ENCODE measurements at places on chromosomes 2 and 18. TPM values are rescaled to one million over a fixed set of nuclear protein-coding genes. Genes with fewer than 3 reads are reported as not detected.
A peak's percentile ranks its signal among the peaks of the same experiment; 100 is the strongest.

The DNAJC5G gene
- total RNA-seq = not detected

GRCh38 chr2:51782921-51783765, 751.2 kb upstream of the NRXN1 start:
- H3K27me3 ChIP-seq = no peaks in the 10 kb centered on the region
- no peaks in the 10 kb centered on the region for H3K4me1 ChIP-seq
- H3K4me3 ChIP-seq = no peak overlapping the region
- H3K36me3 ChIP-seq = no peaks in the 10 kb centered on the region

The CRACDL gene
- not detected for total RNA-seq

- no peaks in the 10 kb centered on the region for H3K27me3 ChIP-seq
- peaks cover 5% of the 10 kb centered on the region for H3K36me3 ChIP-seq
- peak overlapping the region; percentile 42 for H3K27ac ChIP-seq
- no peak overlapping the region for H3K4me3 ChIP-seq
- H3K4me1 ChIP-seq = peaks cover 5% of the 10 kb centered on the region
Observed at GRCh38 chr18:79156327-79156726, 87.1 kb downstream of the ATP9B start.

GRCh38 chr2:69509011-69509749, 71.9 kb upstream of the NFU1 start:
- DNase-seq = no peak
- H3K36me3 ChIP-seq = peaks cover 15% of the 10 kb centered on the region
- peaks cover 3% of the 10 kb centered on the region for H3K4me1 ChIP-seq
- H3K27ac ChIP-seq = no peak overlapping the region
- no peaks in the 10 kb centered on the region for H3K27me3 ChIP-seq

DNA sequence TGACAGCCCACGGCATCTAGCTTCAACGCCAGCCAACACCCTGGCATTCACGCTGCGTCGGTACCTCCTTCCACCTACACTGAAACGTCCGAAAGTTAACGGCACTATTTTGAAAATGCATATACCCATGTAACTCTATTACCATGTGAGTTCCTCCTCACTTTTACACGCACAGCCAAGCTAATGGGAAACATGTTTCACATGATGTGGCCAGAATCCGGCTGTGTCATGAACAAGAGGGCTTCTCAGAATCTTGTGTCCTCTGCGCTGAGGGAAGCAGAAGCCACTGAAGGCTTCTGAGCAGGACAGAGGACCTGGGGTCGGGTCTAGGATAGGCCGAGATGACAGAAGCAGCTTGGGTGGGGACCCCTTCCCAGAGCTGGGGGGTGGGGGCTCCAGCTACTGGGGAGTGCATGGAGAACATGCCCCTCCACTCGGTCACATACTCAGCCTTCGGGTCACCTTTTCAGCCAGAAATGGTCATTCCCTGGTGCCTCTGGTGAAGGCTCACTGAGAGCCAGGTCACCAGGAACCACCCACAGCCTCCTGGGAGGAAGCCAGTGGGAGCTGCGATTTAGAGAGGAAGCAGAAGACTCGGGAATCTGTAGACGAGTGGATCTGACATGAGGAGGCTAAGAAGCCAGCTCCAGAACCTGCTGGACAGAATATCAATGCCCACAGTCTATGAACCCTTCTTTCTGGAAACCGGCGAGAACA, 41.5 kb downstream of the HDAC4 start:
- no peak overlapping the region for H3K4me3 ChIP-seq
- no peaks in the 10 kb centered on the region for H3K27me3 ChIP-seq
- no peaks in the 10 kb centered on the region for H3K36me3 ChIP-seq

DNA sequence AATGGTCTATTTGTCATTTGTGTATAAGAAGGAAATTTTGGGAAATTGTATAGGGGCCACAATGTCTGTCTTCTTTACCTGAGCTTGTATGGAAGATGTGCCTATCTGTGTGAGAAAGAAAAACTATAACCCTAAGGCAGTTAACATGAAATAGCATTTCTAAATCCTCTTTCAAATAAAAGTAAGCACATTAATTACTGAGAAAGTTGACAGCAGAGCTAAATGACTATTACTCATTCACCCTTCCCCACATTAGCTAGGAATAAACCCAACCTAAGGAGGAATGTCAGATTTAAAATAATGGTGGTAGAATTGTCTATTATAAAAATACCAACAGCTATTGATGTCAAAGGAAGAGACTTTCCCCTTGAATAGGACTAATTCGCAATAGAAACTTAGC, 56.2 kb downstream of the SLC38A11 start:
- no peaks in the 10 kb centered on the region for H3K27me3 ChIP-seq
- H3K27ac ChIP-seq = no peak overlapping the region
- no peak for DNase-seq
- H3K4me1 ChIP-seq = no peaks in the 10 kb centered on the region
- no peaks in the 10 kb centered on the region for H3K36me3 ChIP-seq

- no peak overlapping the region for H3K4me3 ChIP-seq
- no peak for DNase-seq
- no peak overlapping the region for H3K27ac ChIP-seq
- H3K27me3 ChIP-seq = peaks cover 66% of the 10 kb centered on the region
- peaks cover 9% of the 10 kb centered on the region for H3K4me1 ChIP-seq
- no peaks in the 10 kb centered on the region for H3K36me3 ChIP-seq
Observed at GRCh38 chr2:28544922-28545589, 49.2 kb downstream of the PLB1 start.

The SPP2 gene
- not detected for total RNA-seq

The TRAPPC12 gene
- total RNA-seq = 71.7 TPM

- H3K4me3 ChIP-seq = no peak overlapping the region
- H3K36me3 ChIP-seq = no peaks in the 10 kb centered on the region
- no peaks in the 10 kb centered on the region for H3K4me1 ChIP-seq
- no peak for DNase-seq
- peaks cover 56% of the 10 kb centered on the region for H3K27me3 ChIP-seq
Observed at GRCh38 chr2:23642516-23642915, 257.5 kb downstream of the KLHL29 start.

The PDE11A gene
- total RNA-seq = 5.7 TPM

The C2orf72 gene
- 0.22 TPM for total RNA-seq

The DES gene
- total RNA-seq = 21.9 TPM

- no peak overlapping the region for H3K27ac ChIP-seq
- H3K27me3 ChIP-seq = no peaks in the 10 kb centered on the region
- H3K36me3 ChIP-seq = no peaks in the 10 kb centered on the region
Observed at GRCh38 chr18:67301592-67301991, 214.9 kb downstream of the DSEL start.

DNA sequence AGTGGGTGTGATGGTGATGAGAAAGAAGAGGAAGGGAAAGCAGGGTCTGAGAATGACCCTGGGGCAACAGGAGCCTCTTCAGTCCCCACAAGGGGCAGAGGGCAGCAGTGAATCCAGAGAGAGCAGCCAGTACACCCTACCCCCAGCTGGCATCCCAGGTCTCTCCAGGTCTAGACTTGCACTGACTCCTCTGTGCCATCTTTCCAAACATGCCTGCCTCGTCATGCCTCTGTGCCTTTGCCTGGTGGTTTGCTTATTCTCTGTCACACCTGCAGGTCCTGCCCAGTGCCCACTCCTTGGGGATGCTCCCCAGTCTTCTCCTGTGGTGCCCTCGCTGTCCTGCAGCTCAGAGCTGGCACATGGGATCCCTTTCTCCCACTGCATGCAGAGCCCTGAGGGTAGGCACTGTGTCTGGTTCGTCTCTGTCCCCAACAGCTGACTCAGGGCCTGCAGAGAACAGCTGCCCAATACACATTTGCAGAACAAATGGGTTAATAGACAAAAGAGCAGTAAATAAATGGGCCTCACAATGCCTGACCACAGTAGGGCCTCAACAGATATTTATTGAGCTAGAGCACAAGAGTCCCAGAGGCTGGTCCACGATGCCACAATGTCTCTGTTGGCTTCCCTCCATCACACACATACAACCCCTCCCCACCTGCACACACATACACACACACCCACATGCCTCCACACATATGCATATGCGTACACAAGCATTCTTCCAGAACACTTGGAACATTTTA, 89.8 kb downstream of the HS1BP3 start:
- no peak overlapping the region for H3K27ac ChIP-seq
- H3K4me3 ChIP-seq = no peak overlapping the region
- H3K27me3 ChIP-seq = no peaks in the 10 kb centered on the region
- DNase-seq = no peak
- no peaks in the 10 kb centered on the region for H3K36me3 ChIP-seq
- peaks cover 12% of the 10 kb centered on the region for H3K4me1 ChIP-seq

- H3K27me3 ChIP-seq = no peaks in the 10 kb centered on the region
- DNase-seq = no peak
Observed at GRCh38 chr2:229205704-229206103, 65.4 kb downstream of the PID1 start.

The ARHGEF4 gene
- total RNA-seq = not detected

DNA sequence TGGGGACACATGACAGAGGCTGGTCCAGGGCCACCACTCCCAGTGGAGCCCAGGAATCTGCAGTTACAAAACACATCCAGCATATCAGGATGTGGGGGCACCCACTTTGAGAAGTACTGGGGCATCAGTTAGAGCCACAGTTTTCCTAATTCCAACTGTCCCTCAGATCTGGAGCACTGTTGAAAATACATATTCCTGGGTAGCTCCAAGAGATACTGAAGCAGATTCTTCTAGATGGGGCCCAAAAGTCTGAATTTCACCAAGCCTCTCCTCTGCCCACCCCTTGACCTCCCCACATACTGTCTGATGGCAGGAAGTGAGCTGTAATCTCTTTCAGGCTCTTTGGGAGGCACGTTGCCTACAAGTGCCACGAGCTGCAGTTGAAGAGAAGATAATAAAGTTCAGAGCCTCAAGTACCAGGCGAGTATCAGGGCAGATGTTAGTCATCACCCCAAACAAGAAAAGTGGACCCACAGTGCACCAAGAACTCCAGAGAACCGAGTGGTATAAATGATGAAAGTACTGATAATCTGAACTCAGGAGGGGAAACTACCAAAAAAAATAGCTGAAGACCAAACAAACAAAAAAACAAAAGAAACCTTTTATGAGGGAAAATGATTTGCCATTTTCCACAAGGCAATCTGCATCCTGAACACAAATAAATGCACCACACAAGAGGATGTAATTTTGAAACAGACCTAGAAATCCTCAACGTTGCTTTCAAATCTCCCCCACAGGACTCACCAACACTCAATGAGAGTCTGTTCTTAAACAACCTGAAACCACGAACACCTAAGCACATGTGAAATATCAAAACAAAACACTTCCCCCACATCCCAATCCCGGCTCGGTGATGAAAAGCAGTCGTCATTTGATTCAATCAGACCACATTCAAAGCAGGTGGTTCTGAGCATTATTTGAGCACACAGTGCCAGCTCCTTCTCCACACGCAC, 98.7 kb downstream of the TCF4 start:
- H3K4me1 ChIP-seq = peaks cover 10% of the 10 kb centered on the region
- H3K27ac ChIP-seq = no peak overlapping the region
- H3K36me3 ChIP-seq = no peaks in the 10 kb centered on the region
- H3K4me3 ChIP-seq = no peak overlapping the region
- no peaks in the 10 kb centered on the region for H3K27me3 ChIP-seq
- DNase-seq = peak; percentile 22

The PIAS2 gene
- 21.3 TPM for total RNA-seq

DNA sequence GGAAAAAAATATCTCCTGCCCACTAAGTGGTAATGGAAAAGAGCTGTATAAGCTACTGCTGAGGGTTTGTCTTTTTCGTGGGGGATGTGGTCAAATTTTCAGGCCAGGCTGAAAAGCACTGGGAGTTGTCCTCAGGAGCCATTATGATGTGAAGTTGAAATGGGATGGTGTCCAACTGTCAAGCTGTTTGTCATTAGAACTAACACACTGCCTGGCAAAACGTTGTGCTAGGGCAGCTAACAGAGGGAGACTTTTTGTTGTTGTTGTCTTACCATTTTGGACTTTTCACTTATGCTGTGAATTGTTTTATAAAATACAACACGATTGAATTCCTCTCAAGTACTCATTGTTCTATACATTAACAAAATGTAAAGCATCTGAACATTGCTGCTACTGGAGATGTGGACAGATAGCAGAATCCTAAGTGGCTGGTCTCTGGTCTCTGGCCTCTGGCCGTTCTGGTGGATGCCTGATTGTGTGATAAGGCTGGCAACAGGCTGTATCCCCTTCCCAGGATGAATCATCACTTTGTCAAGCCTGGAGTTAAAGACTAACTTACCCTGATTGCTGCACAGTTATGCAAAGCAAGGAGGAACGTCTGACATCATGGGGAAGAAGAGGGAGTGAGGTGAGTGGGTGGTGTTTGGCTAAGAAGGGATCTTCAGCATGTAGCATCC, 2.3 kb downstream of the MYO1B start:
- H3K4me1 ChIP-seq = peaks cover 12% of the 10 kb centered on the region
- DNase-seq = no peak
- no peaks in the 10 kb centered on the region for H3K27me3 ChIP-seq
- H3K27ac ChIP-seq = no peak overlapping the region
- no peaks in the 10 kb centered on the region for H3K36me3 ChIP-seq

GRCh38 chr2:43073401-43073825, 153.0 kb downstream of the ZFP36L2 start:
- H3K27me3 ChIP-seq = no peaks in the 10 kb centered on the region
- no peaks in the 10 kb centered on the region for H3K36me3 ChIP-seq
- peaks cover 30% of the 10 kb centered on the region for H3K4me1 ChIP-seq
- peak overlapping the region; percentile 68 for H3K27ac ChIP-seq

DNA sequence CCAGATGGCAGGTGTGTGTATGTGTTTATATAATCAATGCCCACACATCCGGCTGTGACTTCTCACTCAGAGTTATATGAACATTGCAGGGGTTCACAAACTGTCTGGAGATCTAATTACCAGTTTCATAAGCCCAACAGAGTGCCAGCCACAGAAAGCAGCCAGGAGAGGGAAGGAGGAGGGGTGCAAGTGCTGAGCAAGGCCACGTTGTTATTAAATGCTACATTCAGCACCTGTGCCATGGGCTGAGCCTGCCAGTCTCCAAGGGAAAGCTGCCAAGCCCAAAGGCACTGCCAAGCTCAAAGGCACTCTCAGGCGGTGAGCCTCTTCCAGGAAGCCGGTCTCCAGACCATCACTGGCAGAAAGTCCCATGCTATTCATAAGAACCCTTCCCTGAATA, 17.4 kb downstream of the XDH start:
- no peaks in the 10 kb centered on the region for H3K4me1 ChIP-seq
- H3K27ac ChIP-seq = no peak overlapping the region
- no peak overlapping the region for H3K4me3 ChIP-seq
- no peak for DNase-seq
